Fibroblast of mammary gland (primary cell): ENCODE measurements at places on chromosomes 4 and X.

DNA sequence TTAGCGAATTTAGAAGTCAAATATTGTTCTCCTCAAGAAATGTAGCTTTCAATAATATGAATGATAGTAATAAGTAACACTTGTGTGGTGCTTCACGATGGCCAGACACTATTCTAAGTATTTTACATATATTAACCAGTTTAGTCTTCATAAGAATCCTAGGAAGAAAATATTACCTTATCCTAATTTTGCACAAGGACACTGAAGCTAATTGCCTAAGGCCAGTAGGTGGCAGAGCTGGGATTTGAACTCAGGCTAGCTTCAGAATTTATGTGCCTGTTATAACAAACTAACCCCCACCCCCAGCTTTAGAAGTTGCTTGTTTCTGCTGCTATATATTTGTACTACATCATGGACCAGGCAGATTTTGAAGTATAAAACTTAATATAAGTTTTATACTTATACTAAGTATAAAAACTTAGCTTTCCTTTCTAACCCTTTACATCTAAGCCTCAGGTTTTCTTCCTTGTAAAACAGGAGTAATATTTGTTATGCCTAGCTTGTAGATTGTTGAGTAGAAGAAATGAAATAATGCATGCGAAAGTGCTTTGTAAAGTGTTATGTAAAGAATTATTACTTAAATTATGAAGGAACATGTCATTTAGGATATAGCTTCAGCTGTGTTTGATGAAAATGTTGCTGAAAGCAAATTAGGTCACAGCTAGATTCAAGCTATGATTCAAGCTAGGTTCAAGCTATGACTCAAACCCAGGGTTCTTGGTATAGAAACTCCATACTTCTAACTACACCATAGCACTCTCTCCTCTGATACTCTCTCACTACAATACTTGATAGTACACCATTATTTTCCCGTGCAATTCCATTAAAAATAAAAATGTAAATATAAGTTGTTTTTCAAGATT lies 4.2 kb upstream of the CDS1 start:
- peak; percentile 68 for DNase-seq

DNA sequence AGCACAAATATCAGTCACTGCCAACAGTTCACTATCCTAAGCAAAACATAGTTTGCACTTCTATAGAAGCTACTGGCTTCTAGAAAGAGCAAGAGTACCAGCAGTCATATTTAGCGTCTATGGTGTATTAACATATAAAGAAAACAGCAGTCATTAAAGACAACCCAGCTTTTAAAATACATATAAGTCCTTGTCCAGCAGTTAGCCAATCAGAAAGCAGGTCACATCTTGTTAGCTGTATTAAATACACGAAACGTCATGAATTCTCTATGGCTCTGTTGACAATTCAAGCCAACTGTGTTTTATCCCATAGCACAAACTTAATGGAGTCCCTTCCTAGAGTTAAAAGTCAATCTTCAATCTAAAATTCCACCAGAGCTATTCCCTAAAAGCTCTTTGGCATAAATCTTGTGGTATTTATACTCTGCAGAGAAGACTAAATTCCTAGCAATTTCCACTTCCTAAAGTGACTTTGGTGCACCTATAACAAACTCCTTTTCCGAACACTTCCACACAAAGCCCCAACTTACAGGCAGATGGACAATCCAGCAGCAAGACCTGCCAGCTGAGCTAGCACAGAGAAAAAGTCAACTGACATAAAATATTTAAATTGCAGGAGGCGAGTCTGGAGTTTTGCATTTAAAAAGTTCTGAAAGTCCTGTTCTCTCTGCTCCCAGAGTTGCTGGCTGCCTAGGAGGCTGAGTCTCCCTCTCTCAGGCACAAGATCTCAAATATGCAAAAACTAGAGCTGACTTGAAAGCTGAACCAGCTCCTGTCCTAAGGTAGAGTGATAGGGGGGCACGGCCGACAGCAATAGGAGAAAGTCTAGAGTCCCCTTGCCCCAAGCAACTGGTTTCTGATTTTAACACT lies 1.3 kb downstream of the LDB2 start:
- DNase-seq: peak; percentile 84

DNA sequence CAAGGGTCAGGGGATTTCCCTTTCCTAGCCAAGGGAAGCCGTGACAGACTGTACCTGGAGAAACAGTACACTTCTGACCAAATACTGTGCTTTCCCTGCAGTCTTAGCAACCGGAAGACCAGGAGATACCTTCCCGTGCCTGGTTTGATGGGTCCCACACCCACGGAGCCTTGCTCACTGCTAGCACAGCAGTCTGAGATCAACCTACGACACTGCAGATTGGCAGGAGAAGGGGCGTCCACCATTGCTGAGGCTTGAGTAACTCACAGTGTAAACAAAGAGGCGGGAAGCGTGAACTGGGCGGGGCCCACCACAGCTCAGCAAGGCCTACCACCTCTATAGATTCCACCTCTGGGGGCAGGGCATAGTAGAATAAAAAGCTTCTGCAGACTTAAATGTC lies 48.7 kb upstream of the SRD5A3 start:
- DNase-seq: peak; percentile 20

- peak; percentile 64 for DNase-seq
Measured at GRCh38 chr4:15400981-15401671, 26.7 kb upstream of the C1QTNF7 start.
